Stimulated activated CD8-positive, alpha-beta memory T cell treated with anti-CD3 and anti-CD28 coated beads, Interleukin-4, amount 100 ng/mL, for 4 hours (primary cell): ENCODE measurements at places on chromosomes 7 and 10.

- no peak for DNase-seq
These were observed 280.0 kb downstream of the RPS24 start for GRCh38 chr10:78313636-78314035.

DNA sequence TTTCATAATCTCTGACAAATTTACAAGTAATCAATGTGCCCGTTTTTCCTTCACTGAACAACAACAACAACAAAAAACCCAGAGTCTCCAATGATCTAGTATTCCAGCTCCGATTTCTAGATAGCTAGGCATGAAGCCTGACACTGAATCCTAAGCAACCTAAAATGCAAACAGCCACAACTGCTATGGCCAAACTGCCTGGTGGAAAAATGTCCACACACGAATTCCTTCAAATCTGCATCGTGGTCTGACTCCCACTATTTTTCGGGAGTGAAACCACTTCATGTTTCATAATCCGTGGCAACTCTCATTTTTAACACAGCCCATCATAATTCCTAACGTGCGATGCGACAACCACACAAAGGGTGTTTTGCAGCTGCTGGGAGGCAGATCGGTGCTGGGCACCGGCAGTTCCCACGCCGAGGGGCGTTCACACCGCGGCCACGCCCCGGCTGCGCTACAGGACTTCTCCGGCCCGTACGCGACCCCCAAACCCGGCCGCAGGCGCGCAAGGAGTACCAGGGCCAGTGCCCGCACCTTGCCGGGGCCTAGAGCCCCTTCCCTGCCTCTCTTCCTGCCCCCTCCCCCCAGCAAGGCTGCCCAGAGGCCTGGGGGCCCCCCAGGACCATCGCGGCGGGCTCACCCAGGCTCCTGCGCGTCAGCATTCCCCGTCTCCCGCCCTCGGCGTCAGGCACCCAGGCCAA, 814 bp downstream of the RUFY2 start:
- no peak for DNase-seq

DNA sequence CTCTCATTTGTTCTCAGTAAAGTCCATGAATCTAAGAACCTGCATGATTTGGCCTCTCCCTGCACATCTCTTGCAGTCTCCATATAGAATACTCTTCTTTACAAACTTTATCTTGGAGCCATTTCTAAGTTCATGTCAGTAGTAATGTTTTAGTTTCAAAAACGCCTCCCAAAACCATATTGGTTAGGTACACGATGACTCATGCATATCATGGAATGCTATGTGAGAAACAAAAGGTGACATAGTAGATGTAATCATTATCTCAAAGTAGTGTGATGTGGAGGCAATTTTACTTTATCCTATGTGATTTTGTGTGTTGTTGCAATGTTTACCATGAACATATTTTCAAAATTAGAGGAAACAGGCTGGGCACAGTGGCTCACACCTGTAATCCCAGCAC, 520.7 kb downstream of the KCNMA1 start:
- no peak for DNase-seq

DNA sequence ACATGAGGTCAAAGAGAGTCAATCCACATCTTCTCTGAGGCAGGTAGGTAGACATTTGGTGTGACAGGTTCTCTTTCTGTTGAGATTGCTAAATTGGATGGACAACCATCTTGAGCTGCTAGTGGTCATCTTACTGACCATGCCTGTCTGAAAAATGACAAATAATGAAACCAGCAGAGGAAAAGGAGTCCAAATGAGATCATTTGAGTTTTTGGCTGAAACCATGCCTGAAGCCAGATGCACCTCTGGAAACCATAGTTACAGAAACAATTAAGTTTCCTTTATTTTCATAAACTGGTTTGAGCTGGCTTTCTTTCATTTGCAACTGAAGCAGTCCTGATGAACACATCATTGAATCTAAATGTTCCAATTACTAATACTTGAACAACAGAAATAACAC, 100.6 kb downstream of the ZNF438 start:
- no peak for DNase-seq

DNA sequence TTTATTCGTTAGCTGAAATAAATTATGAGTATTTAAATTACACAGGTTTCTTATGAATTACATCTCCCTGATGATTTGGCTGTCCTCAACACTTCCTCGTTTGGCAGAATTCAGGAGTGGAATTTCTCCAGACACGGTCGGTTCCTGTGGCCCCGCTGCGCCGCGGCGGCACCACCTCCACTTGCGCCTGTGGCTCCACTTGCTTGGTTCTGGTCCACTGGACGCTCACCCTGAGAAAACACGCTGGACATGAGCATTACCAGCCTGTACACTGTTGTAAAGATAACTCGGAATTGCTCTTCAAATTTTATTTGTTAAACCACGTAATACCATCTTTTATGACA, 85.3 kb downstream of the ZNF33B start:
- no peak for DNase-seq

DNA sequence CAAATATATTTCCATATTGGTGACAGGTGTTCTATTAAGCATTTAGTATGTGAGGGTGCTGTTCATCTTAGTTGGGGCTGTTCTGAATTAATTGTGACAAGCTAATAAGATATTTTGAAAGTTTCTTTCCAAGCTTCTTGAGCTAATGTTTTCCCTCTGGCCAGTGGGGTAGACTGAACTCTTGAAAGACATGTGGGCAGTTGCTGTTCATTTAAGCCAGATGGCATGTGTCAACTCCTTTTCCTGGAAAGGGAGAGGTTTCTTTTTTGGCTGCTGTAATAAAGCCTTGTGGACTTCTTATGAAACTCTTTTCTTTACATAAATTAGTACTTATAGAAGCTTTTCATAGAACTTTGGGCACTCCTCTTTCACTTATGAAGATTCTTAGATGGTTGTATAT, 21.7 kb downstream of the RAB18 start:
- no peak for DNase-seq
